Vagina (tissue), 2 donors: ENCODE measurements at places on chromosomes 16 and 17.

DNA sequence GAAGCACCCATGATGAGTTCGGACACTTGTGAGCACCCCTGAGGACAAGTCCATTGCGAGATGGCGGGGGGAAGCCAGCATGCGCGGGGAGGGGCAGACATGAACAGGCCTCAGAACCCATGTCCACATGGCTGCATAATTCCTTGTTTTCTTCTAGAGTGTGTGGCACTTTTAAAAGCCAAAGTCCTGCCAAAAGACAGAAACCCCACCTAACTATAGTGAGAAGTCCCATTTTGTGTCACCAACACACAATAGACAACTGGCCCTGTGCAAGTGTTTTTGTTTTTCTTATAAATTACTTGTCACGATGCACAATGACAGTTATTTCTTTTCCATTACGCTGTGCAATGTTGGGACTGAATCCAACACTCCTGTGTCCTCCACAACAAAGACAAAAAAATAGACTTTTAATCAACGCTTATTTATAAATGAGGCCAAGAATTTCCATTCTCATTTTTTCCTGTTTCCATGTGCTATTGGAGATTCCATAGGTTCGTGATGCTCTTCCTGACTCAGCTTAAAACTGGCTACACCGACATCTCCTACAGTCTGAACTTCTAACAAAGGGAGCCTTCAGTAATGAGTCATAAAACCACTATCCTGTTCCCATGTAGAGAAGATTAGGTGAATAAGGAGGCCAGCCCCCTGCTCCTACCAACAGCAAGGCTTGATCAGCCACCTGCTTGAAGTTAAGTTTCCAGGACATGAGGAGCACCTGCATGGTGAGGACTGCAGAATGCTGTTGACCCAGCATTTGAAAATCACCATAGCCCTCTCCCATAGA lies 98.9 kb downstream of the ZNF423 start:
- DNase-seq, result no peak

DNA sequence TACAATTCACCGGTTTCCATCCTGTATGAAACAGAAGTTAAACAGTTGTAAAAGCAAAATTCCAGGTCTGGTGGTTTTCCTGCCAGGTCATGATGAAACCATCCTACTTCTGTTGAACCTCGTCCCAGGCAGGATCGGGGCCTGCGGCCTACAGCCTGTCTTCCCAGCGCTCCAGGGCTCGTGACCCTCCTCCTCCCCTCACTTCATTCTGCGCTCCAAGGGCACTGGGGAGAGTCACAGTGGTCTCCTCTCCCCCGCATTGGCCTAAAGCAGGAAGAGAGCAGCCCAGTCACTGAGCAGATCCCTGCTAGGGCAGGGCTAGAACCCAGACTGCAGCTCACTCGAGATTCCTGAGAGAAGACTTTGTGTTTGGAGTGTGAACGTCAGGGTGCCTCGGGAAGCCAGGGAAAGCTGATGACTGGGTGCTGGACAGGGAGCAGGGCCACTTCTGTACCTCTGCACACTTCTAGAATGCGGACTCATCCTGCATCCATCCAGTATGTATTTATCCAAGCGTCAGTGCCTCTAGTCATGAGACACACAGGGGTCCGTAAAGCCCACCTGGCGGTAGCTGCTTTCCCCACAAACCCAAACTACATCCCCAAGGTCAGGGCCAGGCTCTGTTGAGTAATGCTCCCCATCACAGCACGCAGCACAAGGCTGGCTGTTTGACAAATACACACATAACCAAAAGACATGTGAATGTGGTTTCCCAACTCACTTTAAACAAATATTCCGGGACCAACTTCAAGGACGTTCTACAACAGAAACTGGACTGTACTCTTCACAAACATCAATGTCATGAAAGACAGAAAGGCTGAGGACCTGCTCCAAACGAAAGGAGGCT lies 1.7 kb upstream of the ITGAE start:
- peak; percentile 93 for DNase-seq

DNA sequence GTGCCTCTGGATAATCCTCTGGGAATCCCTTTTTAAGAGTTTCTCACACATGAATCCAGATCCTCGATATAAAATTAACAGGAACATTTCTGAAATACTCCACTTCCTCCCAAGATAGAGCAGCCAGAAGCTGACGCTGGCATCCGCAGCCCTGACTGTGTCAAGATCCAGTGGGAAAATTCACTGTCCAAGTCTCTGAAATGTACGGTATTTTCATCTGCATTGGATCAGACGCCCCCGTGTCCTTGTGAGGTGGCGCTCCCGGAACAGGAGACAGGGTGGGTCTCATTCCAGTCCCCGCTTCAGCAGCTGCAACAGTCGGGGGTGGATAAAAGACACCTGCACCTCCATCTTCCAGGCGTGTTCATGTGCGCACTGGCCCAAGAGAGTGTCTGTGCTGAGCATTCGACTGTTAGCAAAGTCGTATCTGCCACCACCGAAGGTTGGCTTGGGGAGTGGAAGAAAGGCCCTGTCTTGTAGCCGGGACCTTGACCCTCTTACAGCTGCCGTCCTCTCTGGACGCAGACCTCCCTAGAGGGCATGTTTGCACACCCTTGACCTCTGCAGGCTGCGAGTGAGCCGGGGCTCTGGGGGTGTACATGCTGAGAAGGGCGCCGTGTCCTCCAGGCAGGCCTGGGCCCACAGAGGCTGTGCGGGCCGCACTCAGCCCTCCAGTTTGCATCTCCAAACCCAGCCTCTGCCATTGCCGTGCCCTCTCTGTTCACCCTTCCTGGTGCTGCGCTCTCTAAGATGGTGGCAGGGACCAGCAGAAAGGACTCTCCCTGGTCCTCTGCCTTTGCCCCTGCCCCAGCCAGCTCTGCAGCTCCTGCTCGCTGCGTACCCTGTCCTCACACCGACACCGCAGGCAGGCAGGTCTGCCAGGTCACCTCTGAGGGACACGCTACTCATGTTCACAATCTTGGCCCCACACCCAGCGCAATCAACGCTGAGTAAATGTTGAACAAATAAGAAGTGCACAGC lies 72.0 kb upstream of the CHMP6 start:
- DNase-seq, result no peak

DNA sequence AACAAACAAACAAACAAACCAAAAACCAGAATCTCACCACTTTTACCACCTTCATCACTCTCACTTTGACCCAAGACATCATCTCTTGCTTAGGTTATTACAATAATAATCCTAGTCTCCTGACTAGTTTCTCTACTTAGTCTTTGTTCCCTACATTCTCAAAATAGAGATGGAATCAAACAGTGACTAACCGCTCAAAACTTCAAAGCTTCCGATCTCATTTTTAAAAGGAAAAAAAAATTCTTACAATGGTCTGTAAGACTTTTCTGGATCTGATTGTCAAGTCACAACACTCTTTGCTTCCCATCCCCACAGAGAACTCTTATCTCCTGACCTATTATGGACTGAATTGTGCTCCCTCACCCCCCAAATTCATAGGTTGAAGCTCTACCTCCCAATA lies 60.9 kb downstream of the SPAG9 start:
- DNase-seq, result no peak

GRCh38 chr17:51590071-51590656 lies 329.8 kb downstream of the UTP18 start:
- no peak for DNase-seq

GRCh38 chr17:81459224-81459623 lies 53.4 kb downstream of the ACTG1 start:
- no peak for DNase-seq

DNA sequence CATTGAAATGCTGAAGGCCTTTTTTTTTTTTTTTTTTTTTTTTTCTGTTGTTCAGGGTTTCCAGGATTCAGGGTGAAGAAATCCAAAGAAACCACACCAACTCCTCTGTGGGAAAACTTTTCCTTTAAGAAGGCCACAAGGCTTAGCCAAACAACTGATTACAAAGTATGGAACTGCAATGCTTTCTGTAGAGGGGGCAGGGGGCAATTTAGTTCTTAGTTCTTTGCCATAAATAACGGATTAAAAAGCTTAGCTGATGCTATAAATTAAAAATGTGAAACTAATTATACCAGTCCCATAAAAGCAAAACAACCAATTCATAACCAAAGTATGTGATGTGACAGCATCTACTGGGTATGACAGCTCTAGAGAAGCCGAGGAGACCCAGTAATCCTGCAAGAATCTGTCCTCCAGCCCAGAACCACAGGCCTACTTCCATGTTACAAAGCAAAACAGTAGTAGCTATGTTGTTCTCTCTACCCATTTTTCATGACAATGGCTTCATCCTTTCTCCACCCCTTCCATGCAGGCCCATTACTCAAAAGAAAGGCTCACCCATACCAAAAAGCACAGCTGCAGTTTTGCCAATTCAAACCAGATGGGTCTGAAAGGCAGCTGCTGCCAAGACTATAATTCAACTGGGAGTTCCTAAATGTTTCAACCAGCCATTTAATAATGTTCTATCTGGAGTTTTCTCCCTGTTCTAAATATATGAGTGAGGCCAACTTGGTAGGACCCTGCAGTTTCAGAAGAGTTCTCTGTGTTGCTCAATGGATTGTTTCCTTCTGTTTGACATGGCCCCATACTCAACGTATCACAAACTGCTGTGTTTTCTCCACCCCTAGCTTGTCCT lies 167.1 kb upstream of the ZFHX3 start:
- DNase-seq, result no peak

DNA sequence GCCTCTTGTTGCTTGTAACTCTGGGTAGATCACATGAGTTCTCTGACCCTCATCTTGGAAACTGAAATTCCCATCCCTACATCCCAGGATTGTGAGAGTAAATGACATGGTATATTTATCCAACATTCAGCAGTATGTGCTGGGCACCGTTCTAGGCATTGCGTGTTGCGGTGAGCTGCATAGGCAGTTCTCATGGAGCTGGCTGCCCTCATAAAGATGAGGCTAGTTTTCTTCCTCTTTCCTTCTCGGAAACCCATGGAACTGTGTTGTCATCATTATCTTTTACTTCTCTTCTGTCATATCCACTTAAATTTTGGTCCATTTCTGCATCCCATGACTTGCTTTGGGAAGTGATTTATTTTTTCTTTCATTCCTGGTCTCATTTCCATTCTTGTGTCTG lies 17.2 kb downstream of the CMIP start:
- no peak for DNase-seq

DNA sequence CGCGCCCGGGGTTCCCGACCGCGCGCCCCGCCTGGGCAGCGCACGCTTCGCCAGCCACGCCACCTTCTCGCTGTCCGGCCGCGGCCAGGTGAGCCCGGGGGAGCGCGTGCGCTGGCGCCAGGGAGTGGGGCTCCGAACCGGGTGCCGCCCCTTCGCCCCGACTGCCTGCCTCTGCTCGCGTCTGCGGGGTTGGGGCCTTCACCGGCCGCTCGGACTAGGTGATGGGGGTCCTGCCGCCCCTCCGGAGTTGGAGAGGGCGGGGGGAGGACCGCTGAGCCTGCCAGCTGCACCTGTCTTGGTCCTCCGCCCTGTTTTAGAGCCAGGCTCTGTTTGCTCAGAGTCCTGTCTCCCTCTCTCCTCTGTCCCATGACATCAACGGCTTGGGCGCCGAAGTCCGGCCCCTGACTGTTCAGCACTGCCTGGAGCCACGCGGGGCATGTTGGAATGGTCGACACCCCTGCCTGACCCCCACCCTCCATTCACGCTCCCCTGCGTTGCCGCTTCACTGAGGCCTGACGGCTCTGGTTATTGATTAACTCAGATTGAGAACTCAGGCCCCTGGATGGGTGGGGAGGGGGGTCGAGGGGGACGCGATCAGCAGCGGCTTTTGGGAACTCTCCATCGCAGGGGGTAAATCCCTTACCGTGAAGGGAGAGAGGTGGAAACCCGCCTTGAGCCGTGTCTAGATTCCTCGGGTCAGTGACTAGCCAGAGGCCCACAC lies 748 bp downstream of the SMTNL2 start:
- no peak for DNase-seq

DNA sequence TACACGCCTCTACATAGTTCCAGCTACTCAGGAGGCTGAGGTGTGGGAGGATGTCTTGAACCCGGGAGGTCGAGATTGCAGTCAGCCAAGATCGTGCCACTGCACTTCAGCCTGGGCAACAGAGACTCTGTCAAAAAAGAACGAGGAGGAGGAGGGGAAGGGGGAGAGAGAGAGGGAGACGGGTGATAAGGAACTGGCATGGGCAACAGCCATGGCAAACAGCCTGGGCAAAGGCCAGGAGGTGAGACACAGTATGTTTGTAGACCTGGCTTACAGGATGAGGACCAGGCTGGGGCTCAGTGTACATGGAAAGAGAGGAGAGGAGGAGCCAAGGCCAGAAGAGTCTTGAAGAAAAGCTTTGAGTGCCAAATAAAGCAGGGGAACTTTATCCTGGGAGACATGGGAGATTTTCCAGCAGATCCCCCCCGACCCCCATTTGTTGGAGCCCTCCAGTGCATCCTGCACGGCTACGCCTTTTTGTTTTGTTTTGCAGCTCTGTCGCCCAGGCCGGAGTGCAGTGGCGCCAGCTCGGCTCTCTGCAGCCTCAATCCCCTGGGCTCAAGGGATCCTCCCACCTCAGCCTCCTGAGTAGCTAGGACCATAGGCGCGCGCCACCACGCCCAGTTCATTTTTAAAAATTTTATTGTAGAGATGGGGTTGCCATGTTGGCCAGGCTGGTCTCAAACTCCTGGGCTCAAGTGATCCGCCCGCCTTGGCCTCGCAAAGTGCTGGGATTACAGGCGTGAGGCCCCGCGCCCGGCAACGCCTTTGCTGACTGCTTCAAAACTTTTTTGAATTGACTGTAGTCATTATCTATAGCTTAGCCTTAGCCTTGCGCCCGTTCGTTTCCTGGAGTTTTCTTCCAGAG lies 1.3 kb upstream of the ALKBH5 start:
- DNase-seq, result no peak

- DNase-seq, result no peak
Measured at GRCh38 chr17:3959295-3959899, 4.8 kb downstream of the ATP2A3 start.

DNA sequence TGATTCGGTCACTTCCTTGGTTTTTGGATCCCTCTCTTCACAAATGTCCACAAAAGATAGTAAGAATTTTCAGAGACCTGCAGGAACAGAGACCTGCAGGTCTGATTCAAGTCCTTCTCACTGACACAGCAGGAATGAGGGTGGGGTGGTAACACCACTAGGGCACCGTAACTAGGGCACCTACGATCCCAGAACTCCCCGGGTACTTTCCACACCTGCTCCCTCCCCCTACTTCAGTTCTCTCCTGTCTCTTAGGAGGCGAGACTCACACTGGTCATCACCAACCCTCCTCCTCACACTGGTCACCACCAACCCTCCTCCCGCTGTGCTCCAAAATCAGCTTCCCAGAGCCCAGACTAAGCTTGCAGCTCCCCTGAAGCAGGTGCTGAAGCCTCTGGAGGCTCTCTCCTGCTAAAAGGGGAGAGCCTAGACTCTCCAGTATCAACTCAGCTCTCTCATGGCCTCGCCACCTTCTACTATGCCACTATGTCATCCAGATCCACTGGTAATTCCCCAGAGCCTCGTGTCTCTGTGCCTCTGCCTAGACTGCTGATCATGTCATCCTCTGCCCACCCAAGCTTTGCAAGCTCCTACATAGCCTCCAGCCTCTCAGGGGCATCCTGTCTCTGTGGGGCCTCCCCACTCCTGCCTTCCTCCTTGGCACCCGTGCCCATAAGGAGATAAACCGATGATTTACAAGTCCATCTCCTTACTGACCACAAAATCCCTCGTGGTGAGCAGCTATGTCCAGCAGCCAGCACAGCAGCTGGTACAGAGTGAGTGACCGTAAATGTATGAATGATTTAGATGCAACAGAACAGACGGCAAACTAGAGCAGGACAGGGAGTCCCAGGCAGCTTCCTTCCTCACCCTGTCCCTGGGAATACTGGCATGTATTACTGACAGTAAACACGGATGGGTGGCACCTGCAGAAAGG lies 63.4 kb upstream of the GSG1L start:
- no peak for DNase-seq

GRCh38 chr16:88846088-88846487 lies 10.7 kb downstream of the GALNS start:
- DNase-seq, result no peak

- no peak for DNase-seq
Measured at GRCh38 chr17:31158746-31159377, 64.1 kb downstream of the NF1 start.
